ENCODE measurements at places on chromosomes 5 and 9.
A peak's percentile ranks its signal among the peaks of the same experiment; 100 is the strongest.

GRCh38 chr9:86201474-86202337 lies 57.8 kb downstream of the C9orf153 start:
- DNase-seq: no peak

GRCh38 chr5:37875051-37875787 lies 35.4 kb upstream of the GDNF start:
- no peak for DNase-seq

DNA sequence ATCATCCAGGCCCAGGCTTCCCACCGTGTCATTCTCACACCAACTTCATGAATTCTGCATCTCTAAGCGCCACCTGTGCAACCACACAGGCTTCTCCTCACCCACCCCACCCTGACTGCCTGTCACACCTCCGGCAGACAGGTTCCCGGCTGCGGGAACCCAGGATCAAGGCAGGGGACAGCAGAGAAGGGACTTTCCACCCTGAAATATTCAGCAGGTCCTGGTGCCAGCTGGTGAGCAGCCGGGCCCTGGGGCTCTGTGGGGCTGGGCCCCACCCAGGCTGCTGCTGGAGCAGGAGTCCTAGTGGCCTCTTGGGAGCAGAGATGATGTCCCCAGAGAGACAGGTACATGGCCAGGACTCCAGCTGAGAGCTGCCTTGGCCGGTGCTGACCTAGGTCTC lies 12.7 kb downstream of the ANXA6 start:
- DNase-seq: no peak

GRCh38 chr9:9919174-9919775 lies 693.5 kb downstream of the PTPRD start:
- DNase-seq: no peak

GRCh38 chr5:103374473-103374963 lies 116.0 kb downstream of the MACIR start:
- DNase-seq: no peak

GRCh38 chr9:33426843-33427293 lies 20.5 kb downstream of the AQP3 start:
- peak; percentile 56 for DNase-seq

GRCh38 chr5:169022718-169023117 lies 278.2 kb downstream of the SLIT3 start:
- no peak for DNase-seq

DNA sequence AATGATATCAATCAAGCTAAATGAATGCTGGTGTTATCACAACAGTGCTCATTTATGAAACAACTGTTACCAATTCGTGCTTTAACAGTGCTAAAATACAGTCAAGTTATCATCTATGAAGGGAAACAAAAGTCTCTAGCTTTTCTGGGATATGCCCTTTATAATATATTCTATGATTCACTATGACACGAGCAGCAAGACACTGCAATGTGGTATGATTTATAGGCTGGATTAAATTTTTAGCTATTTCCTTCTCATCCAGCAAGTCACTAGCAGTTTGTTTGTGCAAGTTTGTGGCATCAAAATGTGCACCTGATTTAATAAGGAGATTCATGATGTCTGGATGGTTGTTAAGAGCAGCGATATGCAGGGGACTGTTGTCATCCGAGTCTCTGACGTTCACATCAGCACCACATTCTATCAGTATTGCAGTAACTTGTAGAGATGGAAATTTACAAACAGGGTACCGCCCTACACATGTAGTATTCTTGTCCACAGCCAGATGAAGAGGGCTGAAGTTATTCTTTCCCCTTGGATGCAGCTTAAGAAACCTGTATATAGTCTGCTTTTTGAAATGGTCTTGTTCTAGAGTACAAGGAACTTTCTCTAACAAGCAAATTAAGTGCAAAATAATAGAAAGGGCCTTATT lies 20.3 kb downstream of the FEM1C start:
- DNase-seq: no peak

- no peak for DNase-seq
Measured at GRCh38 chr5:144873076-144873475, 702.4 kb downstream of the KCTD16 start.

DNA sequence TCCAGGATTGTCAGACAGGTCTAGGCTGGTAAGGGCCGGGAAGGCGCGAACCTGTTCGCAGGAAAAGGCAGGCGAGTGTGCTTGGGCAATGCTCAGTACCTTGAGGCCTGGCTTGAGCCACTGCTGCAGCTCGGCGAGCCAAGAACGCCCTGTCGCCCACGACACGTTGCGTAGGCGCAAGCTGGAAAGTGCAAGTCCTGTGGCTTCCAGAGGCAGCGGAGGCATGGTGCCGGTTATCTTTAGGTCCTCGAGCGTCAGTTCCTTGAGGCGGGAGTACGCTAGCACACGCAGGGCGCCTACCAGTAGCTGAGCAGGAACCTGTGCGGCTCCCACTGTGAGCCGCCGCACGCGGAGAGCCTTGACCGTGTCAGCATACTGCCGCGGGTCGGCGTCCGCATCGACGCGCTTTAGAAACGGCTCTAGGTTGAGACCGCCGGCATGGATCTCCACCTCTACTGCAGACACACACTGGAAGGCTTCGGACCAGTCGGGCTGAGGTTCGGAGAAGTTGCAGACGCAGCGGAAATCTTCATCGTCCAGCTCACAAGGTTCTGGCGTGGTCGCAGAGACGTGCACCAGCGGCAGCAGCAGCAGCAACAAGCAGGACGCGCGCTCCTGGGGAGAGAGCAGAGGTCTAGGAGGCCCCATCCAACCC lies 482 bp downstream of the CD14 start:
- peak; percentile 24 for DNase-seq

DNA sequence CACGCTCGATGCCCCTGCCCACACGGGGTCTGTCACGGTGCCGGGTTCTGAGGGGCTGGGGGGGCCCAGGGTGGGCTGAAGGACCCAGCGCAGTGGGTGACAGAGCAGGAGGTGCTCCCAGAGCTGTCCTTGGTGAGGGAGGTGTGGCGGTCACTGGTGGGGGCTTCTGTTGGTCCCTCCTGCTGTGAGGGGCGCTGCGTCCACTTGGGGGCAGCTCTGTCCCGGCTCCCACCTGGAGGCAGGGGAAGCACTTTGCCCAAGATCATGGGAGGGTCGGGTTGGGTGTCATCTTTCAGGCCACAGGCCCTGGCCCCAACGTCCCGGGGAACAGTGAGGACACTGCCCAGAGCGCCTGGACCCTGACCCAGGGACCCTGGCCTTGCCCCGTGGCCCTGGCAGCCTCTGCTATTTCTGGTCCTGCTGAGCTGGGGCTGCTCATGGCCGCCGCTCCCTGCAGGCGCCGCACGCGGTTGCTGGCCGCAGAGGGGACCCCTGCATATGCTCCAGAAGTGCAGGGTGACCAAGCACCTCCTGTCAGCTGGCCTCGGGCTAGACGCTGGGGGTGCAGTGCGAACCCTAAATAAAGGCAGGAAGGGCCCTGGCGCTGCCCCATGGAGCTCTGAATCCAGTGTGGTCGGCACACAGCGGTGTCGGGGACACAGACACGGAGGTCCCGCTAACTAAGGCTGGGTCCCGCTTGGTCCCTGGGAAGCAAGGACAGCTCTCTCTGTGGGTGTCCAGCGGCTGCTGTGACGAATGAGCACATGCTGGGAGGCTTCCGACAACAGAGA lies 11.6 kb upstream of the RNU6ATAC start:
- DNase-seq: peak; percentile 38

- no peak for DNase-seq
Measured at GRCh38 chr9:110391826-110392485, 54.3 kb upstream of the TXNDC8 start.

GRCh38 chr9:112945620-112946208 lies 55.0 kb upstream of the SLC46A2 start:
- no peak for DNase-seq

DNA sequence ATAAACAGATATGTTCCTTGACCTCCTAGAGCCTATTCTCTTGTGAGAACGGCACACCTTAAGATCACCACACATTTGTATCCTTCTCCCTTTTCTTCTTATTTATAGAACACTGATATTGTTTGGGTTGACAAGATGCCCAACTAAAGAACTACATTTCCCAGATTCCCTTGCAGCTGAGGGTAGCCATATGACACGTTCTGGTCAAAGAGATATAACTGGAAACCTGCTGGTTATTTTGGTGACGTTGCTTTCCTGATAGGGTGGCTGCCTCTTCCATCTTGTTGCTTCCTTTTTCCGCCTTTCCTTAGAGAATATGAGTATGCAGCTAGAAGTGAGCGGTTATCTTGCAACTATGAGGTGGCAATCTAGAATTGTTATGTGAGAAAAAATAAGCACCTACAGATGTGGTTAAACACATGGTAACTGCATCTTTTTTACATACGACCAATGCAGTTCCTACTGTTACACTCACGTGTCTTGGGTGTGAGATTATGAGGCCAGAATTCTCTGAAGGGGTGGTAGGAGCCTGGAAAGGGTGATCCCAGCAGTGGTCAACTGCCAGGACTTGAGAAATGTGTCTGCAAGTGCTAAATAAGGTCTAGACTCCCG lies 72.9 kb downstream of the SEC61B start:
- DNase-seq: no peak

DNA sequence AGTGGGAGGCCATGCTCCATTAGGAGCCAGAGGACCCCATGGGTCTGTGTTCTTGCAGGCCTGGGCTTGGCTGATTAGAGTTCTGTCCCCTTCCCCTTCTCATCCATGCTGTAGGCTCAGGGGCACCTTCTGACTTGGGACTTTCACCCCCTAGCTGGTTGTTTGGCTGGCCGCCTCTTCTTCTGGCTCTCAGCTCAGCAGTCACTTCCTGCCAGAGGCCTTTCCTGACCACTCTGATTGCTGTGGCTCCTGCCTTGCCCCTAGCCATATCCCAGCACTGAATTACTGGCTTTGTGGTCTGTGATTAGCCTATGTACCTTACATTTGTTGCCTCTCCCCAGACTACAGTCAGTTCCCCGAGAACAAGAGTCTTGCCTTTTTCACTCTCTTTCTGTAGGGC lies 14.6 kb downstream of the ENTREP1 start:
- no peak for DNase-seq

- DNase-seq: no peak
Measured at GRCh38 chr5:45335978-45336377, 360.2 kb downstream of the HCN1 start.

- DNase-seq: no peak
Measured at GRCh38 chr5:155834271-155834975, 492.5 kb upstream of the SGCD start.

- no peak for DNase-seq
Measured at GRCh38 chr5:38600329-38601045, 44.0 kb upstream of the LIFR start.

- no peak for DNase-seq
Measured at GRCh38 chr5:174101195-174101730, 55.8 kb downstream of the NSG2 start.

DNA sequence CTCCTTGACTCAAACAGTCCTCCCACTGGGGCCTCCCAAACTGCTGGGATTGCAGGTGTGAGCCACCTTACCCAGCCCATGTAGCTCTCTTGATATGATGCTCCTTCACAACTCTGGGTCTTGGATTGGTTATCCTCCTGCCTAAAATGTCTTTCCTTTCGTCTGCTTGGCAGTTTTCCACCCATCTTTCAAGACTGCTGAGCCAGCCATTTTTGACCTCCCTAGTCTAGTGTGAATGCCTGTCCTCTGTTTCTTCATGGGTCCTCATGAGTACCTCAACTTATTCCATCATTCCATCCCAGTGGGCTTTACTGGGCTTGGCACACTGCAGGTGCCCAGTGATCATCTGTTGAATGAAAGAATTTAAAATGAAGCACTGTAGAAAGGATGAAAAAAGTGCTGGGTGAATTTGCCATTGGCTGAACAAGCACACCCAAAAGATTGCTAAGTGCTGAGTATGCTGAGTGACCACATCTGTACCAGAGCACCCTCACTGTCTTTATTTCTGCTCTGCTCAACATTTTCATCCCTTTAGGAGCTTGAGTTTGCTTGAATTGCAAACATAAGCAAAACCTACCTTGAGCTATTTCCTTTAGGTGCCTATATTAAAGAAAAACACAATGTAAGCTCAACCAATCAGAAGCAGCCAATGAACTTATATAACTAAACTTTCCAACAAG lies 84.8 kb upstream of the FAM169A start:
- DNase-seq: no peak

GRCh38 chr5:157993986-157994691 lies 135.2 kb upstream of the CLINT1 start:
- peak; percentile 6 for DNase-seq

GRCh38 chr5:150190987-150191386 lies 1.1 kb downstream of the SLC6A7 start:
- DNase-seq: no peak

GRCh38 chr9:127493592-127494303 lies 42.4 kb downstream of the LRSAM1 start:
- no peak for DNase-seq

- no peak for DNase-seq
Measured at GRCh38 chr5:32677023-32677422, 34.1 kb upstream of the NPR3 start.

DNA sequence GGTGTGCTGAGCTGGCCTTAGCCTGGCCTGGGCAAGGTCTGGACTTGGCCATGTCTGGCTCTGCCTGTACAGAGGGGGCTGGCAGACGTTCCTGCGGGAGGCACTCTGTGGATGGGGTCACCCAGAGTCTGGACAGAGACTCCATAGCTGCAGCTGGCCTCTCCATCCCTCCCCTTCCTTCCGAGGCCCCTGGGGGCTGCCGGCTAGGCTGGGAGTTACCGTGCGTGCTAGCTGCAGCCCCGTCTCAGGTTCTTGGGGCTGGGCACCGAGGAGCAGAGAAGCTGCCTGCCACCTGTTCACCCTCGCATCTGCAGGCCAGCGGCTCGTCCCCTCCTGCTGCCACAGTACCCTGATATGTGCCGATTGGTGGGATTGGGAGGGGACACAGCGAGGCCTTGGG lies 63.4 kb downstream of the RXRA start:
- no peak for DNase-seq

DNA sequence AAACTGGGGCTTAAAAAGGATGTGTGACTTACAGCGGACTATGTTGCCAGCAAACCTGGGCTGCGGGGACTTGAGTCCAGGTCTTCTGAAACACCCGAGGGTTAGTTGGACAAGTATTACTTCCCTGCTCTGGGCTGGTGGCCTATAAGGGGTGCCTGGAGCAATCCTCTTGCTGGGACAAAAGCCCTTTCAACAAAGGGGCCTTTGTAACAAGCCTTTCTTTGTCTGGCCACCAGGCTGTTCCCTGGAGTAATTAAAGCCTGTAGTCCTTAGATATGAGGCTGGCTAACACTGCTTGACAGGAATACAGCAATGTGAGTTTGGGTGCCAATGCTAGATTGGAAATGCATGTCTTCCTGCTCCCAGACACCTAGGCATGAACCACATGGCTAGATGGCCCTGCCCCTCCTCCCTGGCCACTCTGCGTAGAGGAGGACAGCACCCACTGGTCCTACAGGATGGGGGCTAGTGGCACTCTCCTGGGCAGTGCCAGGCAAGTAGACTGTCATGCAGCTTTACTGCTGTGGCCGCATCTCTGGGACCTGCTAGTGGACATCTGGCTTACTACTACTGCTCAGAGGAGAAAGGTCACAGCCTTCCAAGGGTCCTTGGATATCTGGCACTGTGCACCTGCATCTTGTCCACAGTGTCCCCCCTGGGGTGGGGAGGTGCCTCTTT lies 343.1 kb downstream of the ZSWIM6 start:
- DNase-seq: no peak

DNA sequence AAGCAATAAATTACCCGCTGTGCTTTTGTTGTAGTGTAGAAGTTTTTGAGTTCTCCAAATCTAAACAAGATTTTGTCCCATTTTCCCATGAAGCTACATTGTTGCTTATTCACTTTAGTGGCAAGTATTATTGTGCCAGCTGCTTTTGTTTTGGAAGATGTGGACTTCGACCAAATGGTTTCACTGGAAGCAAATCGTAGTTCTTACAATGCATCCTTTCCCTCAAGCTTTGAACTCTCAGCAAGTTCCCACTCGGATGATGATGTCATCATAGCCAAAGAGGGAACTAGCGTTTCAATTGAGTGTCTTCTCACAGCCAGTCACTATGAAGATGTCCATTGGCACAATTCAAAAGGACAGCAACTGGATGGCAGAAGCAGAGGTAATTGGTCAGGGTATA lies 10.9 kb downstream of the MFAP3 start:
- no peak for DNase-seq
